ENCODE measurements at places on chromosomes 2 and 18.

DNA sequence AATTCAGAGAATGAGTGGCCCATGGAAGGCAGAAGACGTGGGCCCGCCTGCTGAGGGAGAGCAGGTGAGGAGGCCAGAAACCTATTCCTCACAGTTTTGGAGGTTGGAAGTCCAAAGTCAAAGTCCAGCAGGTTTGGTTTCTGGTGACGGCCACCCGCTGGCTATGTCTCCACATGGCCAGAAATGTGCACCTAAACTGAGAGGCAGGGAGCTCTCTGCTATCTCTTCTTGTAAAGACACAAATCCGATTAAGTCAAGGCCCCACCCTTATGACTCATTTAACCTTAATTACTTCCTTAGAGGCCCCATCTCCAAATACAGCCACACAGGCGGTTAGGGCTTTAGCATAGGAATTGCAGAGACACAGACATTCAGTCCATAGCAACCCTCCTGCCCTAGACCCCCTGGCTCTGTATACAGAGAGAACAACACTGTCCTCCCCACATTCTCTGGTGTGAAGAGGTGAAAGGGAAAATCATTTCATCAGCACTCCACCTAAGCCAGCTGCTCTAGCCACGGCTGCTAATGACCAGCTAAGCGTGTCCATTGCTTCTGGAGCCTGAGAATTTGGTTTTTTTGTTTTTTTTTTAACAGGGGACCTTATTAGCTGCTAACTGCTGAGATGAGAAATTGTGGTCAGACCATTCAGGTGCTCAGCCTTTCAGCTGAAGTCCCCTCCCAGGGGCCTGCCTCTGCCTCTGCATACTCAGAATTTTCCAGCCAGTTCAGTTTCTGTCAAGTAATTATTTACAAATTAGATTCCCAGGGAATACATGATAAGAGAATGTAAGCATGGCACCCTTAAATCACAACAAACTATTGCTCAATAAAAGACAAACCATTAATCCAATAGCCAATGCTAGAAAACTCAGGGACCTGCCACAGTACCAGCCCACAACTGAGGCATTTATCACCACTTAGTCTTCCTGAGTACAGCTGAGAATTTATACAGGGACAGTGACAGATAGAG, 368.7 kb upstream of the ID2 start:
- no peak for DNase-seq

GRCh38 chr2:213545481-213545880, 261.2 kb downstream of the SPAG16 start:
- no peak for DNase-seq

- no peak for DNase-seq
Measured at GRCh38 chr2:24365826-24366225, 5.5 kb upstream of the ITSN2 start.

- DNase-seq, result no peak
Measured at GRCh38 chr18:45650321-45650720, 35.0 kb downstream of the SLC14A2 start.

DNA sequence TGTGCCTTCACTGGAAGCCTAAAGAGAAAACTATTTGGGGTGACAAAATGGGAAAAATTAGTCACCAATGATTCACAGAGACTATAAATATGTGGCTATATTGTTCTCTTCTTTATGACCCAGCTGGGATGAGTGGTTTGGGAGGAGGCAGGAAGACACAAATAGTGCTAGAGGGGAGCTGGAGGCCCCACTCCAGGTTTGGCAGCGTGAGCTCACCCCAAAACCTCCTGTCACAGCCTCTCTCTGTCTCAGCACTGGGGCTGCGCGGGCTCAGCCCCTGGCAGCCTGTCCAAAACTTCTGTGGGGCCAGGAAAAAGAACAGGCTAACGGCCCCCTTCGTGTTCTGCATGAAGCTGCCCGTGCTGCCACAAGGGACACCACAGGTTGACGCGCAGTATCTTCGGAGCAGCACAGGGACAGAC, 73.2 kb upstream of the LCLAT1 start:
- no peak for DNase-seq

DNA sequence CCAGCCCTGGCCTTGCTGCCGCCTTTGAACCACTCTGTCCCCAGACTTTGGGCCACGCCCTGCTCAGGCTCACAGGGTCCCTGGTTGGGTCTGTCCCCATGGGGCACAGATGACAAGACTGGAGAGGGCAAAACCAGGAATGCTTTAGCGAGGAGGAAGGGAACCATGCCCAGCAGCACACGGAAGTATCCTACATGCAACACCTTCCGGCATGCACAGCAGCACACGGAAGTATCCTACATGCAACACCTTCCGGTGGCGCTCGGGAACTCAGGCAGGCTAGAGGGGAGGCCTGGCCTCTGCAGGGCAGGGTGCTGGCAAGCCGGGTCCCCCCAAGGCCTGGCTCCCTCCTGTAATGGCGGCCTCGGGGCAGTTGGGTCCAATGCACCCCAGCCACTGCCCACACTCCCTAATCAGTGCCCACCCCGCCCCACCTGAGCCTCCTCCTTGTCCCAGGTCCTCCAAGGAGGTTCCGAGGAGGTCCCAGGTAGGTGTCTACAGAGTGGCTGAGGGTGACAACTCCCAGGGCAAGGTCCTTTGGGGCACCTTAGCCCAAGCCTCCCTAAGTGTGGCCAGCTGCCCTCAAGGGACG, 33.6 kb upstream of the SNED1 start:
- DNase-seq, result no peak

DNA sequence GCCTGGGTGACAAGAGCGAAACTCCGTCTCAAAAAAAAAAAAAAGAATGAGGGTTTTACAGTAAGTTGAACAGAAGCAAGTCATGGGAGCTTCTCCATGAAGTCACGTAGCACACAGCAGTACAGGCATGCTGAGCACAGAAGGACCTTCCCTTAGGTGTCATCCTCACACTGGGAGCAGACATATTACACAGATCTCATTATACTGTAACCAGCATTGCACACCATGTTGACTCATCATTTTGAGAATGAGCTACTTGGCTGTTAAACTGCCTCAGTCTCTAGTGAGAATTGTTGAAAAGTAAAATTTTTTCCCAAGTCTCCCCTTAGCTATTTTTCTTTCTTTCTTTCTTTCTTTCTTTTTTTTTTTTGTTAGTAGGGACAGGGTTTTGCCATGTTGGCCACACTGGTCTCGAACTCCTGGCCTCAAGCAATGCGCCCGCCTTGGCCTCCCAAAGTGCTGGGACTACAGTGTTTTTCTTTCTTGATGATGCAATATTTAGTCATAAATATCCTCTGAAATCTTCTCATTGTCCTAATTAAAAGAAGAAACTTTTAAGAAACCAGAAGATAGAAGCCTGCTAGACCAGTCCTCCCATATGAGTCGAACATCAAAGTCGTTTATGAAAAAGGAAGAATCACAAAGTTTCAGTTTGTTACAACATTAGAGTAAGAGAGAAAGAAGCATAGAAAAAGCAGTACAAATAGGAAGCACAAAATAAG, 37.9 kb upstream of the PPP1CB start:
- no peak for DNase-seq

- no peak for DNase-seq
Measured at GRCh38 chr2:45928946-45929345, 277.5 kb downstream of the PRKCE start.

Measured in activated naive CD4-positive, alpha-beta T cell (primary cell).